ENCODE measurements at places on chromosomes 7 and 10.
A peak's percentile ranks its signal among the peaks of the same experiment; 100 is the strongest.

GRCh38 chr7:142327628-142328405, 70.0 kb upstream of the PRSS58 start:
- DNase-seq: peak; percentile 64

DNA sequence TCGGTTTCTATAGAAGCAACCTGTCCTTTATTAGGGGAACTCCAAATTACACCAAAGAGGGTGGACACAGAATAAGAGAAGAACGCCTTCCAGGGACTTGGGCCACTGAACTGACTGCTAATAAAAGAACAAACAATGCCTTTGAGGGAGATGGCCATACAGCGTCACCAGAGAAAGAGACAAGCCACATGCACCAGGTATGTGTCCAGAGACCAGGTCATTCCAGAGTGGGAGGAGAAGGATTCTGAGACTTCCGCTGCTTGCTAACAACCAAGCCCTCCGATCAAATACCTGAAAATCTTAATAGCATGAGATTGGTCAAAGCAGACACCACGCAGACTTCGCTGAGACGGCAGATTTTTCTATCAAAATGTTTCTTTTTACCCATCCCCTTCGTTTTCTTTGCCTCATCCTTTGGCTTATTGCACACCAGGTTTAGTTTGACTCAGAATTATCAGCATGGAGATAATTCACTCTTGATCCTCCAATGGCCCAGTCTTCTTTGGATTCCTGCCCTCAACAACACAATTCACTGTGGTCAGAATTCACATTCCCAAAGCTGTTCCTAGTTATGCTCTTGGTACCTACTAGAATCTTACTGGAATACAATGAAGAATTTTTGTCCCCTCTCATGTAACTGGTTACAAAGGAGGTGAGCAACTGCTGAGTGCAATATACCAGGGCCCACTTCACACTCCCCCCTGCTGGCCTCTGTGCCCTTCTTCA, 87.4 kb upstream of the DDC start:
- no peak for DNase-seq

DNA sequence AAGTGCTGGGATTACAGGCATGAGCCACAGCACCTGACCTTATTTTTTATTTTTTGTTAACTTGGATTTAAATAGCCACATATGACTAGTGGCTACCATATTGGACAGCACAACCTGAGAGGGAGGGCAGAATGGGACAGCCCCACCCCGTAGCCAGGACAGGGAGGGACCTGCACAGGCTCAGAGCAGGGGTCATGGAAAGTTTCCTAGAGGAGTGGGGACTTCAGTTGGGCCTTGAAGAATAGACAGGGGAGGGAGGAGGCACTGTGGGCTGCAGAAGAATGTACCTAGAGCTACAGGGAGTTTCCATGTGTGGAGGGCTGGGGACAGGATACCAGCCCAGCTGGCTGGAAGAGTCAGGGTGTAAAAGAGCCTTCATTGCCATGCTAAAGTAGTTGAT, 8.8 kb downstream of the TRIM8 start:
- no peak for DNase-seq

DNA sequence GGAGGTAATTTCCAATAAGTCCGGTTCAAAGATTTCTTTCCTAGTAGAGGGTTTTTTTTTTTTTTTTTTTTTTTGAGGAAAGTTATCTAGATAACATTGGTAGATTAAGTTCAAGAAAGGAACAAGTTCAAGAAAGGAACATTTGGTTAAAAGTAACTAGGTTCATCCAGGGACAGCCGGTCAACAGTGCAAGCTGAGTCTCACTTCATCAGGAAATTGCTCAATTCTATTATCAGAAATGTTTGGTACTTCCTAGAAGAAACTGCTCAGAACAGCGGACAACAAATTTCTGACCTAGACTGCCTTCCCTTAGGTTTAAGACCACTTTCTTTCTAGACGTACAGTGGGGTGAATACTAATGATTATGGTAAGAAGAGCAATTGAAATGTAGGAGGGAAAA, 3.7 kb upstream of the IL2RA start:
- no peak for DNase-seq

DNA sequence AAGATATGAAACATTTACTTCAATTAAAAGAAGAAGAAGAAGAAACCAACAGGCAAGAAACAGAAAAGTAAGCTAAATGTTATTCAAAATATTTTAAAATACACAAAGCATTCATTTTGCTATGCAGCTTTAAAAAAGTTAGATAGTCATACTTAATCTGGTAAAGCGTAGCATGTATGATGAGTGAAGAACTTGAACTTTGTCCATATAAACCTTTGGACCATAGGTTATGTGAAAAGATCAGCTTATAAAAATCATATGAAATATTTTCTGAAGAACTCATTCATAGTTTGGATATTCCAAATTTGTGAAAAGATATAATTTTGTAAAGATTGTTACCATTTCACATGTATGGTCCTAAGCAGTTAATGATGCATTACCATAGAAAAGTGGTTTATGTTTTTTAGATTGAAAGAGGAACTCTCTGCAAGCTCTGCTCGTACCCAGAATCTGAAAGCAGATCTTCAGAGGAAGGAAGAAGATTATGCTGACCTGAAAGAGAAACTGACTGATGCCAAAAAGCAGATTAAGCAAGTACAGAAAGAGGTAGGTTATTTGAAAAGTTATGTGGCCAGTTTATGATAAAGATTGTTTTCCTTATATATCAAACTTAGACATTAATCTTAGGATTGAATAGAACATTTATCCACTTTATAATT, 37.3 kb downstream of the KIF20B start:
- no peak for DNase-seq

DNA sequence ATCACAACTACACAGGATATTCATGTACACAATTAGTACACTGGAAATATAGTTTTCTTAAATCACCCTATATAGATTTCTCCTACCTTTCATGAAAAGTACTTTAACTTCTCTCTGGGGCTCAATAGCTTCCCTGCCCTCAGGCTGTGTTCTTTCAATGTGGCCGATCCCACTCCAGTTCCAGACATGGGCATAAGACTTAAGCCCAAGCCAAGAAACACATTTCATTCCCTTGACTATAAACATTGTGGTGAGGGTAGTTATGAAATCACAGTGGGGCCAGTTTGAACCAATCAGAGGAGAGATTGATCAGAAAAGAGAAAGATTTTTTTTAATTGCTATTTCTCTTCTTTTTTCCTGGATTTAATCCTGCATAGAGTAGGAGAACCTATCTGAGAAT, 904.6 kb upstream of the SORCS1 start:
- DNase-seq: no peak

- peak; percentile 23 for DNase-seq
Measured at GRCh38 chr10:80260295-80261243, 28.9 kb downstream of the MAT1A start.

- DNase-seq: no peak
Measured at GRCh38 chr7:130286881-130287280, 6.1 kb upstream of the CPA4 start.

GRCh38 chr7:45891462-45892402, 3.4 kb downstream of the IGFBP1 start:
- DNase-seq: no peak

DNA sequence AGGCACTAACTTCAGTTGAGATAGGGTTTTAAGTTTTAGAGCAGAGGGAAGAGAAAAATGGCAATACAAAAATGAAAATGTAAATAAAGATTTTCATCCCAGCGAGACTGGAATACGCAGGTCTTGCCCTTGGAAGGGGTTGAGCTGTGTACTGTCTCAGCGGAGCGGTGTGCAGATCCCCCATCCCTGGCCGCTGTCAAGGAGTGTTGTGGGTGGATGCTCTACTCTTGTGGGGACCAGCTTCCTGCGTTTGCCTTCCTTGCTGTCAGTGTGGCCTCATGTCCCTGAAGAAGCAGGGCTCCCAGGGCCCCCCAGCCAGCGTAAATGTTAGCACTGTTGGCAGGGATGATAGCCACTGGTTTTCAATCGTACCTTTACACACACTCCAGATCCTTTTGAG, 249.7 kb upstream of the PITRM1 start:
- DNase-seq: no peak

DNA sequence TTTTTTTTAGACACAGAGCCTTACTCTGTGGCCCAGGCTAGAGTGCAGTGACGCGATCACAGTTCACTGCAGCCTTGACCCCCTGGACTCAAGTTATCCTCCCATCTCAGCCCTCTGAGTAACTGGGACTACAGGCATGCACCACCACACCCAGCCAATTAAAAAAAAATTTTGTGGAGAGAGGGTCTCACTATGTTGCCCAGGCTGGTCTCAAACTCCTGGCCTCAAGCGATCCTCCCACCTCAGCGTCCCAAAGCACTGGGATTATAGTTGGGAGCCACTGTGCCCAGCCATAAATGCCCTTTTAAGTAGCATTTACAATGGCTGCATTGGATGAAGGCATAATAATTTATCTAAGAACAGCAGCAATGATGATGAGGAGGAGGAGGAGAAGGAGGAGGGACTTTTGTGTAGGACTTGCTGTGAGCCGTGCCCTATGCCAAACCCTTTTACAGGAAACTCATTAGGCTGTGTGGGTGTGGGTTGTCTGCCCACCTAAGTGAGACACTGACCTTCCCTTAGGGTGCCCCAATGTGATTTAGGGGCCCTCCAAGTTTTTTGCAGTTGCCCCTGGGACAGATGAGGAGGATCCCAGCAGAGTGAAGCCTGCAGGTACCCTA, 51.1 kb downstream of the EEPD1 start:
- DNase-seq: no peak

DNA sequence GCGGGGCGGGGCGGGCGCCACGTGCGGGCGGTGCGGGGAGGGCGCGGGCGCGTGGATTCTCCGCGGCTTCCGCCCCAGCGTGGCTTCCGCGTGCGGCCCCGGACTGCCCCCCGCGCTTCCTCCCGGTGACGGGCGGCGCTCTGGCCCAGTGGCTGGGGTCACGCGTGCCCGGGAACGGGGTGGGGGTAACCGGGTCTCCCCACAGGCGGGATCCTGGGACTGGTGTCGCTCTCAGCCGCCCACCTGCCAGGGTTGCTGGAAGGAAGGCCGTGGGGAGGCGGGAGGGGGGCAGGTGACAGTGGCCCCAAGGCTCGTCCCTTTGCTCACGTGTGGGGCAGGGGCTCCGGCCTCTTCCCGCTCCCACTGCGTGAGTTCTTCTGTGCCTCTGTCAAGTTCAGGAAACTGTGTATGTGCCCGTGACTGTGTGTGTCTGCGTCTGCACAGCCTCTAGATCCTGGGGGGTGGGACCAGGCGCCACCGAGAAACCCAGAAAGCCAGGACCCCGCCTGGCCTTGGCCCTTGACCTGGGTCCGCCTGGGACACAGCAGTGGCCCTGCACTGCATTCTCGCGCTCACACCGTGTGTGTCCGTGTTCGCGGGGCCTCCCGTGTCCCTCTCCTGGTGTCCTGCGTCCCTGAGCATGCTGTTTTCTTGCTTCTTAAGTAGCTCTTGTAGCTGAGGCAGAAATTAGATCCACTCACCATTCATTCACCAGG, 919 bp downstream of the MAFK start:
- DNase-seq: peak; percentile 15

DNA sequence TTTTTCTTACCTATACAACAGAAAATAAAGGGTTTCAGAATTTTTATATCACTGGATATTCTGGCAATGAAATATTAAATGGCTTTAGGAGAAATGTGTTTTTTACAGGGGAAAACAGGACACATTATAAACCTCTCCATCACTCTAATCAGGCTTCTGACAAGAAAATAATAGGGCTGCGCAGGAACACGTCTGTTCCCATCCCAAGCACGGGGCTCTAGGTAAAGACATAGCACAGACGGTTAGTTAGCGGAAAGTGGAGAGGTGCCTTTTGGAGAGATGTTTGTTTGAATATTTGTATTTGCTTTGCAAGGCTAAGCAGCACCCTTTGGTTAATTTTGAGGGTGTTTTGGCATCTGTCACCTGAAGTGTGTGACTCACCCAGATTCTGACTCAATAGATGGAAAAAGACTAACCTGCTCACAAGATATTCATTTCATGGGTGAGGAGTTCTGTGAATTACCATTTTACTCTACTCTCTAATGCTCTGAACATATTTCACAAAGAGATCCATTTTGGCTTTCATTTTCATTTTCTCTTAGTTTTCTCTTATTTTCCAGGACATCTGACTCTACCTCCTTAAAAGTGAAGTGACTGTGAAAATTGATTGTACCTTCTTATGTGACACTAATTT, 174.5 kb upstream of the AKR1E2 start:
- no peak for DNase-seq

DNA sequence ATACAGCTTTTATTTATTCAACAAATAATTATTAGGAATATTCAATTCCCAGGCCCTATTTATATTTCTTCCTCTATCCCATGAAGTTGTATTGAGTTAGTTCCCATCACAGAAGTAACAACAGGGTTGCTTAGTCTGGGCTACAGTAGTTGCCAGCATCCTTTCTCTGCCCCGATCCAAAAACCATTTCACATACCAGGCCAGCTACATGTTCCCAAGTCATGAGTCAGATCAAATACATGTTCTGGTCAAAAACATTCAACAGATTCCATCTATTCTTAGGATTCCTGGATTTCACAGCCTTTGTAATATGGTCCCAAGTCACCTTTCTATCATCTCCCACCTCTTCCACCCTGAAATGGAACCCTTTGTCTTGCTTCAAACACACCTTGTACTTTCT, 91.6 kb downstream of the RAB11FIP2 start:
- no peak for DNase-seq

DNA sequence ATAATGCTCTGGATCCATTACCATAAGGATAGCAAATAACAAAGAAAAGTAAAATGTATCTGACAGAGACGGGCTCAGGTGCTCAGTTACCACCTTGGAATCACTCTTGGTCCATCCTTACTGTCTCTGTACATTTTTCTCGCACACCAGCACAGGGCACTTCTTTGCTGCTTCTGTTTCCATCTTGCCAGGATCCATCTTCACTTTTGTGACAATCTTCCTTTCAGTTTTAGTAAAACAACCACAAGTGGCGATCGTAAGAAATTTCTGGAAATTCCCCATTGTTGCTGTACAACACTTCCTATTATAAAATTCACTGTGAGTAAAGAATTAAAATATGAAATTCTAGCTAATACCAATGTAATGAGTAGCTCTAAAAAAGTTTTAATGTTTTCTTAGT, 695.5 kb downstream of the GRM8 start:
- no peak for DNase-seq

GRCh38 chr7:7884855-7885254, 83.7 kb upstream of the GLCCI1 start:
- DNase-seq: no peak

DNA sequence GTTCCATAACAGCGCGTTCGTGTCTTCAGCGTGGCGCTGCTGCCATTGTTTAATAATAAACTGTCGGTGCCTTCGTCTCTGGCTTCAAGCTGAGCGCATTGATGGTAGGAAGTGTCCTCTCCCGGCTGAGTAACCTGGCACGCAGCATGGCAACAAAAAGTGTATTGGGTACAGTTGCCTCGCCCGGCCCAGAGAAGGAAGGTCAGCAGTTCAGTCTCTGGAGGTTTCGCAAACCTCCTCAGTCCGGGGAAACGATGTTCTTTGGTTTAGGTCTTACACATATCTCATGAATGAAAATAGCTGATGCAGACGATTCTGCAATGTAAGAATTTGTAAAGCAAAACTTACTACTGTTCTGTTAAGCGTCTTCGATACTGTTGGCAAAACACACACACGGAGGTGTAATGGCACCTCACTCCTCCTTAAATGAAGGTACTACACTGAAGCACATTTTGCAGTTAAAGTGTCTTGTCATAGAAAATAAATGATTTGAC, 739 bp upstream of the CCDC186 start:
- no peak for DNase-seq

- DNase-seq: no peak
Measured at GRCh38 chr7:27684491-27684890, 21.8 kb upstream of the HIBADH start.

All from NCI-H1417 (cell line).